Suppressor macrophage treated with lipopolysaccharide for 1 hour (primary cell): ENCODE measurements at places on chromosomes 16 and 17.
A peak's percentile ranks its signal among the peaks of the same experiment; 100 is the strongest.

DNA sequence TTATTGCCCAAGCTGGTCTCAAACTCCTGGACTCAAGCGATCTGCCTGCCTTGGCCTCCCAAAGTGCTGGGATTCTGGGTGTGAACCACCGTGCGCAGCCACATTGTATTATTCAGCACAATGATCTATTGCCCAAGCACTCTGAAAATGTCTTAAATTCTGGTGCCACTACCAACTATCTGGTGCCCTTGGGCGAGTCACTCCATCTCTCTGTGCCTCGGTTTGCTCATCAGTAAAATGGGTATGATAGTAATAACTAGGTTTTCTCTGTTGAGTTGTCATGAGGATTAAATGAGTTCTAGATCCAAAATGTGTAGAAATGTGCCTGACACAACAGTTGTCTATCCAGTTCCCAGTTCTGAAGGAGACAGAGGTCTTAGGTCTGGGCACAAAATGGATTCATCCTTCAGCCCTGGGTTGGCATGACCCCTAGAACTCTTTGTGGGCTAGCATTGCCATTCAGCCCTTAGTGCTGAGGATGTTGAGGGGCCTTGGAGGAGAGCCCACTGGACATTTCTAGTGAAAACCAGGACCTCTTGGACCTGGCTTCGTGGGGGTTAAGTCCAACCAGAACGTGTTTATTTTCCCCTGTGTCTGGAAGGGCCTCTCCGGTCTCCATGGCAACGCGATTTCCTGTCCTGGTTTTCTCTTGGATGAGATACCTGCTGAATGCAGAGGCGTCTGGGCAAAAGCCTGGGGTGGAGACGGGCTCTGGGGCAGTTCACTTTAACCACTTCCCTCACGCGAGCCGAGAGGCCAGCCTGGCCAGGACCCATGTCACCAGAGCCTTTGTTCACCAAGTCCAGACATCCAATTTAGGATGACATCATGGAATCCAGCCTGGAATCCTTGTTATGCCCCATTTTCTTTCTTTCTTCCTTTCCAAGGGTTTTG is 43.7 kb upstream of the TNRC6A start:
- DNase-seq: no peak

GRCh38 chr17:15363702-15364101 is 22.3 kb upstream of the TEKT3 start:
- DNase-seq: no peak

DNA sequence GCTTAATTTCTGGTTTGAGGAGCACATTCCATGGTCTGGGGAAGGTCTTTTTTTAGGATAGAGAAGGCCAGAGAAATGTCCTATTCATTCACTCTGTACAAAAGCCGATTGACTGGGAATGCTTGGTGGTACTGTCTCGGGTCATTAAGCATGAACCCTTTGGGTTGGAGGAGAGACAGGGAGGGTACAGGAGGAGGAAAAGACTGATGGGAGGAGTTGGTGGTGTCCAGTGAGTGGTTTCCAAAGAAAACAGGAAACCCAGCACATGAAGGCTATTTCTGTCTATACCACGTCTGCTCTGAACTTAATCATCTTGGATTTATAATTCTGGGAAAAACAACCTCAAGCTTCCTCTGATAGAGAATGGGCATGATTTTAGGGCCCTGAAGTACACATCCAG is 111.9 kb downstream of the XYLT1 start:
- DNase-seq: no peak

GRCh38 chr17:35068249-35068648 is 4.7 kb upstream of the RFFL start:
- no peak for DNase-seq

- DNase-seq: no peak
Observed at GRCh38 chr16:78583441-78583840, 484.0 kb downstream of the WWOX start.

DNA sequence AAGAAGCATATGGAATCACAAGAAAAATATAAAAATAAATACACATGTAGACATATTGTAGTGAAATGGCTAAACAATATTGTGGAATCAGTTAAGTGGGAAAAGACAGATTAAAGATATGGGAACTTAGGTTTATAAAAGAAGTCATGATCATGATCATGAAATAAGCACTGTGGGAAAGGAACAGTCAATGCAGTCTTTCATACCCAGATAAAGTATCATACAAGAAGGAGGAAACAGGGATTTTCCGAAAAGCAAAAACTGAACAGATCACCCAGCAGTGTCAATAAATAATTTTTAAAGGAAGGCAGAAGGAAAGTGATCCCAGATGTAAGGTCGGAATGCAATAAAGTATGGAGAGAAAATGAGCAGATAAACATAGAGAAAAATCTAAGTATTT is 71.6 kb downstream of the NETO2 start:
- DNase-seq: no peak

- DNase-seq: peak; percentile 72
Observed at GRCh38 chr17:68359791-68360535, 68.7 kb downstream of the ARSG start.

DNA sequence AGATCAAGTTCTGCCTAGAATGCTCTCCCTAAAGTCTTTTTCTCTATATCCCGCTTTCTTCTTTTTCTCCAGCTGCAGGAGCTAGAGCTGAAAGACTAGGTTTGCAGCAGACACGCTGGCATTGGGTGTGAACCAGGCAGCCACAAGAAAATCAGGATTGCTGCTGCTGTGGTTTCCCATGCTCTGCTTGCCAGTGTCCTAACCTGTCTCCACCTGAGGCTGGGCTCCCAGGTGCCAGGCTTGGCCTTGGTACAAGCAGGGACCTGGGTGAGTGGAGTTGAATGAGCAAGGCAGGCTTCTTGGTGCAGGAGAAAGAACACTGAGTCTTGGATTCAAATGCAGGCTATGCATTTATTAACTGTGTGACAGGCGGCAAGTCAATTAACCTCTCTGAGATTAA is 440.3 kb upstream of the MAF start:
- DNase-seq: no peak

DNA sequence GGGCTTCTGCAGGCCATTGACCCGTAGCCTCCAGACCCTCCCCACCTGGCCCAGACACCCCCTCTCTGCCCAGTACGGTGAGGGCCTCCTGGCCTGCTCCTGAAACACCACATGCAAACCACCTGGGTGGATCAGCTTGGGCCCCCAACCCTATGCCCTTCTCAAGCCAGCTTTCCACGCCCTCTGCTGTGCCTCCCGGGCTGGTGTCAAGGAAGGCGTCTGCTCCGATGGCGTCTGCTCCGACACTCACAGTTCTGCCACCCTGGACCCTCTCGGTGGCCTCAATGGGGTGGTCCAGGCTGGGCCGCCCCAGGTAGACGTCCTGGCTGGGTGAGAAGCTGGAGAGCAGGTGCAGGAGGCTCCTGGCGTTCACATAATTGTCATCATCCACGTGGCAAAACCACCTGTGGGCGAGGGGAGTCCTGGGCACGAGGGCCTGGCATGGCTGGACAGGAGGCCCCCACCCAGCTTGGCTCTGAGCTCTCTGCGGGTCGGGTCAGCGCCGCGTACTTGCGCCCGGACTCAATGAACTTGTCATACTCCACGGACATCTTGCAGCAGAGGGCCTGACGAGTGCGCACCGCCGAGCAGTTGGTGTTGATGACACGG is 1.4 kb downstream of the RFNG start:
- DNase-seq: no peak

DNA sequence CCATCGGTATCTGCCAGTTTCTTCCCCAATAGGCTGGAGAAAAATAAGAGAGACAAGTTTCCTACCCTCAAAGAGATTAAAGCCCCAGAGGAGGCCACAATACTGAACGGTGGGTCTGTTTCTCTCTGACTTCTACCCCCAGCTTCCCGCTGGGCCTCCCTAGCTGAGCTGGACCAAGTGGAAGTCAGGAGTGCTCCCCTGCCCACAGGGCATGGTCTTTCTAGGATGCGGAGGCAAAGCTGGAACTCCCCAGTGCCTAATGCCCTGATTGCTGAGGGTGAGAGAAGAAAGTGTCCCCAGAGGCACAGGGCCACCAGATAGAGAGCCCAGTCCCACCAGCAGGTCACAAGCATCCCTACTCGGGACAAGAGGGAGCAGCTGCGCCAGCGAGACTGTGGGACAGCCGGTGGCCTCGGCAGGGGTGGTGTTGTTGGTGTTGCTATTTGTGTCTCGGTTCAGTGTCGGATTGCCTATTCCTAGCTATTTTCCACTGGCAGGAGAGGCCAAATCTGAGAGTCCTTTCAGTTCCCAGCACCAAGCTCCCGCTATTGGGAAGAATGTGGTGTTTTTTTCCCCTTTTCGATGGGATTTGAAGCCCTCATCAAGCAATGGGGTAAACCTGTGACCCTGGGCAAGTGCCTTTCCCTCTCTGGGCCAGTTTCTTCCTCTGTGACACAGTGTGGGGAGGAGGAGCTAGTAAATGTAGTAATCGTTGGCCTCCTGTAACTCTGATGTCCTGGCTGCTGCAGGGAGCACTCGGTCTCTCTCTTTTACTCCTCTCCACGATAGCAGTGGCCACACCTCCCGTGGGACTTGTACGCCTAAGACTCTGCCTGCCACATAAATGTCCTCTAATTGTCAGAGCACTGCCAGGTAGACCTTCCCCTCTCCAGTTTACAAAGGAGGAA is 22.5 kb upstream of the TBX2 start:
- DNase-seq: no peak

DNA sequence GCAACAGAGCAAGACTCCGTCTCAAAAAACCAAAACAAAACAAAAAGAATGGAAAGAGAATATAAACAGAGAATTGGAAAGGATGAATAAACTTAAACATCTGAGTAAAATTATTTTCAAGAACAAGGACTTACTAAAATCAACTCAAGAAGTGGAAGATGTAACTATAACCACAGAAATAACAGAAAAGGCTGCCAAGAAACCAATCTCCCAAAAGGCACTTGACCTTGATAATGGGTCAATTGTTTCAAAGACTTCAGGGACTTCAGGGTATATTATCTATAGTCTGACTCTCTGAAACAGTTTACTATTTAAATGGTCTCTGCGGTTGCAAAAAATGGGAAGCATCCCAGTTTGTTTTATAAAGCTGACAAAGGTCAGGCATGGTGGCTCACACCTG is 35.1 kb downstream of the VPS53 start:
- no peak for DNase-seq
